ENCODE measurements at places on chromosomes 16 and 17.

- DNase-seq = no peak
These were observed 86.0 kb upstream of the TNRC6A start for GRCh38 chr16:24643489-24643888.

DNA sequence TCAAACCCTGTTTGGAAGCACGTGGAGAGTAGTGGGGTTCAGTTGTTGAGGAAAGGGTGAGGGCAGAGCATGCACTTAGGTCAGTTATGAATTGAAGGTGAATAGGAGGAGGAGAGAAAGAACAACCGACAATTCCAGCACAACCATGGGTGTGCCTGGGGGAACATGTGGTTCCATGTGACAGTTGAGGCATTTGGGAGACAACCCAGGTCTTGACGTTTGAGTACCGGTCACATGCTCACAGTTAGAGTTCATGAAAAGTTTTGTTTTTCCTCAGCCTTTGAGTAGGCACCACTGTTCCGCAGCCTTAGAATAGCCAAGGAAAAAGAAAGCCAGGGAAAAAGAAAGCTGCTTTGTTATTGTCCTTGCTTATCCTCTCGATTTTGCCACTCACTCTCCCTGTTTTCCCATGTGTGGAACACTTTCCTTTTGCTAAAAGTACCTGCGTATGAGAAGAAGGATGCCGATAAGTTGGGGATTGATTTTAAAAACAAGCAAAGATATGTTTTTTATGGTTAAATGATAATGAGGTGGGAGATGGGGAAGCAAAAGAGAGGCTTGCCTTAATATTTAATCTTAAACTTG lies 25.6 kb upstream of the ABCC11 start:
- DNase-seq = no peak

- DNase-seq = peak; percentile 87
These were observed 598 bp downstream of the INPP5K start for GRCh38 chr17:1515640-1516387.

DNA sequence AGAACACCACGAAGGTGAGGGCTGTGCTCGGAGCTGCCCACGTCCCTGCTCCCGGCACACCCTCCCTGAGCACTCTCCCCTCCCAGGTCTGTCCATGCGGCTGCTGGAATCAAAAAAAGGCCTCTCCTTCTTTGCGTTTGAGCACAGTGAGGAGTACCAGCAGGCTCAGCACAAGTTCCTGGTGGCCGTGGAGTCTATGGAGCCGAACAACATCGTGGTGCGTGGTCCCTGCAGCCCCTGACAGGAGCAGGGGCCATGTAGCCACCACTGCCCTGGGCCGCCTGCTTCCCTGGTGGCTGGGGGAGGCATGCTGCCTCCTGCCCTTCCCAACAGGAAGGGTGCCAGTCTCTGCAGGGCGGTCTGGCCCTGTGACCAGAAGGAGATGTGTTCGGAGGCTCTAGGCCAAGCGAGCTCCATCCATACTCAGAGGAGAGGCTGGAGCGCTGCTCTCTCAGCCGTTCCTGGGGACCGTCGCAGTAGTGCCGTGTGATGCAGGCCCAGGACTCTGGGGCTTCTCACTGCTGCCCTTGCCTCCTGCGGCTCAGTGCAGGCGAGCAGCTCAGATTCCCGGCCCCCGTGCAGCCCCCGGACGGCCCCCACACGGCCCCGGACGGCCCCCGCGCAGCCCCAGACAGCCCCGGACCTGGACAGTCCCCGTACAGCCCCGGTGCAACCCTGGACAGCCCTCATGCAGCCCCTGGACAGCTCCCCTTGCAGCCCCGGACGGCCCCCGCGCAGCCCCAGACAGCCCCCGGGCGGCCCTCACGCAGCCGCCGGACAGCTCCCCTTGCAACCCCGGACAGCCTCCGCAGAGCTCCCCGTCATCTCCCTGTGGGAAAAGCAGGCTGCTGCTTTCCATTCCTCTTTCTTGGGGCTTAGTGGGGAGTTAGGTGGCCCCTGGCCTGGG lies 20.5 kb downstream of the TCF25 start:
- no peak for DNase-seq

DNA sequence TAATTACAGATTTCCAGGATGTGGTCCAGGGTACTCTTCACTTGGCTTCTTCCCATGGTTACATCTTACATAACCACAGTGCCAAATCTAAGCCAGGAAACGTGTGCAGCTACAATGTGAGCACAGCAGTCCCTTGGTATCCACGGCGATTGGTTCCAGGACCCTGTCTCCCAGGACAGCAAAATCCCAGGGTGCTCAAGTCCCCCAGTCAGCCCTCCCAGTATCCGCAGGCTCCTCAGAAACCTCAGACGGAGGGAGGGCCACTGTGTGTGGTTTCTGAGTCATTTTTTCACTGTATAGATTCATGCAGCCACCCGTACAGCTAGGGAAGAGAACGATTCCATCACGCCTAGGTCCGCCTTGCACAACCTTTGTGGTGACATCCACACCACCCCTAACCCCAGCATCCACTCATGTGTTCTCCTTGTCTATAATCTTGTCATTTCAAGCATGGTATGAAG lies 11.1 kb upstream of the ATP2C2 start:
- no peak for DNase-seq
